Left cardiac atrium (tissue), 4 donors: ENCODE measurements at places on chromosomes 6 and 20. TPM values are rescaled to one million over a fixed set of nuclear protein-coding genes. Genes with fewer than 3 reads are reported as not detected.

Gene MLIP
- 234 TPM for total RNA-seq

Gene MMUT
- total RNA-seq = 29.7 TPM

Gene BRD2
- total RNA-seq = 97.5 TPM

Gene TRIM31
- total RNA-seq = not detected

Gene GTSF1L
- total RNA-seq = not detected

Gene MSH5
- 2.6 TPM for total RNA-seq

Gene TINAG
- total RNA-seq = 0.12 TPM

Gene LAMA2
- total RNA-seq = 125 TPM

Gene ERVFRD-1
- total RNA-seq = not detected

Gene RRAGD
- total RNA-seq = 99.6 TPM

Gene GNMT
- total RNA-seq = 0.63 TPM

Gene SLC17A3
- total RNA-seq = not detected

Gene NKX2-4
- not detected for total RNA-seq

Gene SLC12A5
- total RNA-seq = 2.6 TPM

Gene TOX2
- 1.6 TPM for total RNA-seq

Gene VGLL2
- total RNA-seq = 0.26 TPM

Gene LST1
- total RNA-seq = 9.4 TPM

Gene PABPC1L
- total RNA-seq = 5.6 TPM

Gene SYNDIG1
- 28.4 TPM for total RNA-seq

Gene LRRC73
- 1.2 TPM for total RNA-seq

Gene C20orf141
- total RNA-seq = not detected

Gene GPRC6A
- total RNA-seq = not detected

Gene GLP1R
- 4.3 TPM for total RNA-seq

Gene HLA-DQA2
- 1.1 TPM for total RNA-seq

Gene TDRD6
- 0.21 TPM for total RNA-seq

Gene HSPA1L
- total RNA-seq = 2.6 TPM

Gene LPIN3
- 12.1 TPM for total RNA-seq

Gene ZBTB46
- total RNA-seq = 12.7 TPM
